ENCODE measurements at places on chromosomes 13 and 19.

DNA sequence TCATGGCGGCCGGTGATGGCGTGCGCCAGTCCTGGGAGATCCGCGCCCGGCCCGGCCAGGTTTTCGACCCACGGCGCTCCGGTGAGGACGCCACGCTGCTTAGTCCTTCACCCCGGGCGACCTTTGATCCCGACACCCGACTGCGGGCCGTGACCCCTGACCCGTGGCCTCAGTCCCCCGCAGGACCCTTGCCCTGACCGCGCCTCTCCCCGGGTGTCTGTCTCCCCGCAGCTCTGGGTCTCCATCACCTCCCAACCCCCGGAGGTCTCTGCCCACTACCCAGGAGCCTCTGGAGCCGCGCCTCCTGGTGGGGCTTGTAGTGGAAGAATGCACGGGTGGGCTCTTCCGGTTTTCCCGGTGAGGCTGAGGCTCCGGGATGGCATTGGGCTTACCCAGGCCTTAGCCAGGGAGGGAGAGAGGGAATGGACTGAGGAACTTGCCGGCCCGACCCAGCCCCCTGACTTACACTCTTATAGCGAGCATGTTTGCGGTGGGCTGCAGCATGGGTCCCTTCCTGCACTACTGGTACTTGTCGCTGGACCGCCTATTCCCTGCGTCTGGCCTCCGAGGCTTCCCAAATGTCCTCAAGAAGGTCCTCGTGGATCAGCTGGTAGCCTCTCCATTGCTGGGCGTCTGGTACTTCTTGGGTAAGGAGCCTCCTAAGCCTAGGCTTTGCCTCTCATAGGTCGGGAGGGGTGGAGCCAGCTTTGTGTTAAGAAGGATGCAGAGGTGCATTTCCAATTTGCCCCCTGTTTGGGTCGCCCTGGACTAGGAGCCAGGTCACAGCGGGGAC is 566 bp downstream of the MPV17L2 start:
- DNase-seq, result no peak

DNA sequence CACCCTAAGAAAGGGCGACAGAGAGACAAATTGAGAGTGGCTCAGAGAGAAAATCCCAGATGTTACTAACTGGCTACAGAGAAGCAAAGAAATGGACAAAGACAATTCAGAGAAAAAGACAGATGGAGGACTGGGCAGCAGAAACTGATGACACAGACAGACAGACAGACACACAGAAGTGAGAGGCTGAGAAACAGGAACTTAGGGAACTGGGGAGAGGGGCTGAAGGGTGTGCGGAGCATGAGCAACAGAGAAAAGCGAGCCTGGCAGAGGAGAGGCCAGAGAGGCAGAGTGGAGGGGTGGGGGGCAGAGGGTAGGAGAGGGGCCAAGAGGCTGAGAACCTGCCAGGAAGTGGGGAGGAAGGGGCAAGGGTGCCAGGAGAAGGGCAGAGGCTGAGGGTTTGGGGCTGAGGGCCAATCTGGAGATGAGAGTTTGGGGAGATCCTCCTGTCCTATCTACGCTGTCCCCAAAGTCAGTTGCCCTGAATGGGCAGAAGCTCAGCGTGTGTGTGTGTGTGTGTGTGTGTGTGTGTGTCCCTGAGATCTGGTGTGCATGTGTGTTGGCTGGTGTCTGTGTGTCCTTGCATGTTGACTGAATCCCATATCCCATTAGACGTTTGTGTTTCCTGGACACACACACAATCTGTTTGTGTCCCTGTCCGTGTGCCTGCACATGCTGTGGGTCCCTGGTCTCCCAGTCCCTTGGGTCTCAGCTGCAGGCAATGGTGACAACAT is 5.6 kb upstream of the ERFL start:
- DNase-seq, result no peak

DNA sequence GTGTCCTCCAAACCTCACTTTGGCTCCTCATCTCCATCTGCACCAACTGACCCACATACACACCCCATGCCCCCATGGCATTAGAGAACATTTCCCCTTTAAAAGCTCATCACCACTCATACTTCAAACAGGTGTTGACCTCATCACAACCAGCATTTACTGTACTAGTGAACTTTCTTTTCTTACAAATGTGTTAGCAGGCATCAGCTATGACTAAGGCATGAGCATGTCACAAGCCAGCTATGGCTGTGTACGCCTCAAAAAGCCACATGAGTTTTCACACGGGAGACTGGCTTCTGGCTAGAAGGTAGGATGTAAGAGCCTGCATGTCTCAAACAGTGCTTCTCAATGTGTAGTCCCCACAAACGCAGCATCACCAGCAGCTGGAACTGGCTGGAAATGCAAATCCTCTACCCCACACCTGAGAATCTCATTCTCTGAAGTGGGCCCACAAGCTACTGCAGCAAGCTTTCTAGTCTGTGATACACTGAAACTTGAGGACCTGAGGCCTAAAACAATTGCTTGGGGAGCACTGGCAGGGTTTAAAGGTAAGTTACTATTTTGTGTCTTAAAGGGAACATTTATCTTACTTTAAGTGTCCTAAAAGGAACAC is 66.8 kb downstream of the TUBGCP3 start:
- DNase-seq, result no peak

GRCh38 chr19:9857920-9858746 is 23.0 kb downstream of the PIN1 start:
- DNase-seq, result no peak

DNA sequence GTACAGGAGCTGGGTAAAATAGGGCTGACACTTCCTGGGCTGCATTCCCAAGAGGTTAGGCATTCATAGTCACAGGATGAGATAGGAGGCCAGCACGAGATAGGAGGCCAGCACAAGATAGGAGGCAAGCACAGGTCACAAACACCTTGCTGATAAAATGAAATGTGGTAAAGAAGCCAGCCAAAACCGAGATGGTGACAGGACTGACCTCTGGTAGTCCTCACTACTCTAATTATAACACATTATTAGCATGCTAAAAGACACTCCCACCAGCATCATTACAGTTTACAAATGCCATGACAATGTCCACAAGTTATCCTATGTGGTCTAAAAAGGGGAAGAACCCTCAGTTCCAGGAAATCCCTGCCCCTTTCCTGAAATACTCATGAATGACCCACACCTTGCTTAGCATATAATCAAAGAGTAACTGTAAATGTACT is 20.9 kb upstream of the IGSF23 start:
- DNase-seq, result no peak

GRCh38 chr19:38805180-38805579 is 7.6 kb downstream of the LGALS4 start:
- DNase-seq, result no peak

- DNase-seq, result no peak
Observed at GRCh38 chr19:46728208-46728607, 11.3 kb upstream of the PRKD2 start.

GRCh38 chr13:94520001-94520400 is 40.5 kb upstream of the DCT start:
- no peak for DNase-seq

GRCh38 chr13:33349986-33350826 is 64.7 kb upstream of the STARD13 start:
- DNase-seq, result no peak

DNA sequence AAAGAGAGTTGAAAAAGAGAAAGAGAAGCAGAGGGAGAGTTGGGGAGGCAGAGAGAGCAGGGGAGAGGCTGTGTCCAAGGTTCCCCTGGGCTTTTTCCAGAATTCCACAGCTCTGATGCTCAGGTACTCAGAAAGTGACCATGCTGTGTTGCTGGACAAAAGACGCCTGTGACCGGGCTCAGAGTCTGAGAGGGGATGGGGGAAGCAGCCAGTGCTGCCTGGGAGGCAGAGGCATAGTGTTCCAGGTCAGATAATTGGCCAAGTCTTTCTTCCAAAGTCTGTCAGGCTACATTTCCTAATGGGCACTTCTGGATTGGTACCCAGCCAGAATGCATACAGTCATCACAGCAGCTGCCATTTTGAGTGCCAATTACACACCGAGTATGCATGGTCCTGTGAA is 86.1 kb downstream of the PTPRS start:
- no peak for DNase-seq

DNA sequence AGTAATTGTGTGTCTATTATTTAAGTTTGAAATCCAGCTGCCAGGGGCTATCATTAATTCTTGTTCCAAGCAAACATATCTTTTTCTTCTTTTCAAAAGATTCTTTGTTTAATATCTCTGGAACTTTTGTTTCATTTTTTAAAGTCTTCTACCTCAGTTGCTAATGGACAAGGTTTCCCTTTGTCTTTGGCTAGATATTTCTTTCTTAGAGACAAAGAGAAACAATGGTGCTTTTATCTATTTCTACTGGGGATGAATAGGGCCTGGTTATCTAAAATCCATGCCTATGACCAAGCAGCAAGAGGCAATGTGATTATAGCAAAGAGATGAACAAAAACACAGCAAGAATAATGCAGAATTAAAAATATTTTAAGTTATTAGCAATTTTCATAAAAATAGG is 661.3 kb upstream of the KLF12 start:
- DNase-seq, result no peak

GRCh38 chr13:50576156-50576555 is 267.3 kb downstream of the DLEU7 start:
- DNase-seq, result no peak

DNA sequence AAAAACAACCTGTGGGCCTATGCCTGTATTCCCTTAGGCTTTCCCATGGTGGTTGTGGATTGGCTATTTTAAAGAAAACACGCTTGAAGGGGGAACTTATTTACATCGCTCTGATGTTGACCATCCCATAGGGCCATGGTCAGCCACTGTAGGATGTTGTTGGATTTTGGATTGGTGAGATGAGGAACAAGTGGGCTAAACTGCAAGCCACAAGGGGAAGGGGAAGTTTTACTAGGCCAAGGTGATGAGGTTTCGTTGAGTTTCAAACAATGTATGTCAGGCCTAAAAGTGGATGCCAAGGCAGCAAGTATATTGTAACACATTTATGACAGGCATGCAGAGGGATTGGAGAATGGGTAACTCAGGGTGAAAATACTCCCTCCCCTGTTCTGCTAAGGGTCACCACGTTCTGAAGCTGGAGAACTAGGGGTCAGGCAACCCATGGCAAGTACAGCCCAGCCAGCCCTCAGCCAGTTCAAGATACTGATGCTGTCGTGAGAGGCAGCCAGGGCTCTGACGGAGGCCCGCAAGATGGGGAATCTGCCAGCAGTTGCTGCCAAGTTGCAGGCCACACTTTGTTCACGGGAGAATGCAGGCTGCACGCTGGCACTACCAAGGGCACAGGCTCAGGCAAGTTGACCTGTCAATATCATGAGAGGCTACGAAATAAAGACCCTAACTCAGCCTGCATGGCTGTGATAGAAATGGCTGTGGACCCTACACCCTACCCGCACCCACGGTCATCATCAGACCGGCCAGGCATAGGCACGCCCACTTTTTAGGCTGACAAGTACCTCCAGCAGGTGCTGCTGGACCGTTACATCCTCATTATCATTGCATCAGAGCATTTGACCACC is 11.1 kb downstream of the IRGC start:
- no peak for DNase-seq

GRCh38 chr13:85019121-85019520 is 780.1 kb downstream of the SLITRK6 start:
- no peak for DNase-seq

GRCh38 chr13:93234459-93234858 is 7.9 kb downstream of the GPC6 start:
- DNase-seq, result no peak

- DNase-seq, result no peak
Observed at GRCh38 chr19:40982594-40983101, 8.4 kb upstream of the CYP2B6 start.

DNA sequence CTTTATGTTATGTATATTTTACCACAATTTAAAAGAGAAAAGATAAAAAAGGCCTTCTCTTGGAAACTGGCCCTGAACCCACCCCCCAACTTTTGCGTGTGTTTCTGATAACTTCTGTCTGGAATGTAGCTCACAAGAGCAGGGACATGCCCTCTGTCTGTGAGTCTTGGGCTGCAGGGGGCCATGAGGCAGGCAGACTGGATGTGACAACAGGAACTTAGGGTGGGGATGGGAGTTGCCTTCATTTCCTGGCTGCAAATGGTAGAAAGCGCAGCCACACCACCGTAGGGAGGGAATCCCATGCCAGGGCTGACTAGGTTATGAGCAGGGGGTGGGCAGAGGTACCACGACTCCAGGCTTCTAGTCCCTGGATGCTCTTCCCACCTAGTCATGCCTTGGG is 21.9 kb downstream of the CILP2 start:
- DNase-seq, result no peak

DNA sequence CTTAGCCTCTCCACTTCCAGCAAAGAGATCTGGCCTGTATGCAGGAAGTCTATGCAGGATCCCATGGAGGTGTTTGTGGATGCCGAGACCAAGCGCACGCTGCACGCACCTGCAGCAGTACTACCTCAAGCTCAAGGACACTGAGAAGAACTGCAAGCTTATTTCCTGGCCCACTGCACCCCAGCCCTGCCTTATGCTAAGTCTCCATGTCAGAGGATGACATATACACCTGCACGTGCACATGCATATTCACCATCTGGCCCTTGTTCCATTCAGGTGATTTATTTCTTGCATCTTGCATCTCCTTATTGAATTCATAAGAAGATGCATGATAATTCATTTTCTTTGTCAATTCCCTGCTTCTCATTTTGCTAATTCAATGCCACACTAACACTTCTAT is 472.8 kb upstream of the SGCG start:
- no peak for DNase-seq

DNA sequence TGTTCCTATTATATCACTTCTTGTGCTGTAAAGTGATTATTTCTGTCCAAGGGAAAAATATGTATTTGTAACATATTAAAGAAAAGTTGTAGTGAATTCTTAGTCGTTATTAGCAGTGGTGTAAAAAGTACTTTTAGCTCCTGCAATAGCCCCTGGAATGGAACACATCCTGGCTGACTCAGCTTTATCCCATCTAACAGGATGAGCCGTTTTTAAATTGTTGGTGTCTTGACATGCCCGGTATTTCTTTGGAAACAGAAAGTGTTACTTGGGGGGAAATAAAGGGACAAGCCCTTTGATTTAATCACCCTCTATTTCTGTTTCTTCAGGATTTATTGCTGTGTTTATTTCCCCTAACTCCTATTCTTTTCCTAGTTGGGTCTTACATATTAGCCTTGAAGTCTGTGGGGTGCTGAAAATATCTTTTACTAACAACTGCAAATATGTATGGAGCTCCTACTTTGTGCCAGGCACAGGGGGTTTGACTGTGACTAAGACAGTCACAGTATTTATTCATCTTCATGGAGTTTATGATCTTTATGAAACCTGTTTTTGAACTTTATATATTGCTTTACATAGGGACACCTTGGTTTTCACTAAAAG is 17.9 kb downstream of the COG3 start:
- no peak for DNase-seq

GRCh38 chr13:93462151-93462550 is 235.5 kb downstream of the GPC6 start:
- no peak for DNase-seq

GRCh38 chr19:14091081-14091812 is 696 bp upstream of the SAMD1 start:
- DNase-seq, result no peak

- DNase-seq, result no peak
Observed at GRCh38 chr13:40389081-40389641, 277.3 kb downstream of the FOXO1 start.

All from activated T-helper 1 cell treated with anti-CD3 and anti-CD28 coated beads, Interleukin-2, amount 50 U/mL, for 16 hours (primary cell).